Right hindlimb (tissue), 1 donor: ENCODE measurements at places on chromosomes 16 and 17.

- no peak for DNase-seq
These were observed 10.6 kb downstream of the FBXO39 start for GRCh38 chr17:6786618-6787017.

- DNase-seq: no peak
These were observed 1.9 kb upstream of the WWOX start for GRCh38 chr16:78097548-78097947.

DNA sequence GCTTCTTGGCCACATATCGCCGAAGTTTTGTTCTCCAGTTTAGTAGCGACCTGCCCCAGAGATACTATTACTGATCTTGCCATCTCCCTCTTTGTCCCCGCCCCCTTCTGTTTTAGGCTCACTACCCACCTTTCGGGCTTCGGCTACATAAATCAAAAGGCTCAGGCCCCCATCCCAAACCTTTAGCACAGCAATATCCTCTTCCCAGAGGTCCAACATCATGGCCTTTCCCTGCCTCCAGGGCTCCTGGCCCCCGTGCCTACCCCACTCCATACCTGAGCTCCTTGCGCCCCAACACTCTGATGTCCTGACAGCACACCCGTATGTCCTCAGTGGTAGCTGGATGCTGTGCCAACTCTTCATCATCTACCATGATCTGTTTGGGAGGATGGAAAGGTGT, 2.9 kb upstream of the PSMC5 start:
- no peak for DNase-seq

DNA sequence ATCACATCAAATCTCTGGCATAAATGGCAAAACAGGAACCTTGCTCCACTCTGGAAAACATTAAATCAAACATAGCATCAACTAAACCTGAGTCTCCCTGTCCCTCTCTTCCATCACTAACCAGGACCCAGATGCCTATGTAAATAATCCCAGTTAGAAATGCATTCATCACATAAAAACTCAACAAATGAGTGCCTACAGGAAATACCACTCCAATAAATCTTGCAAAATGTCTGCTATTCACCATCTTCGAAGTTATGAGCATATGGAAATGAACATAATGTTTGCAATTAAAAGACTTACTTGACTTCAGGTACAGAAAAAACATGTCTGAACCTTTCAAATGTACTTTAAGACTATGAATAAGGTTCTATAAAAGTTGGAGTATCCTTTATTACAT, 425.0 kb downstream of the CDH11 start:
- no peak for DNase-seq

DNA sequence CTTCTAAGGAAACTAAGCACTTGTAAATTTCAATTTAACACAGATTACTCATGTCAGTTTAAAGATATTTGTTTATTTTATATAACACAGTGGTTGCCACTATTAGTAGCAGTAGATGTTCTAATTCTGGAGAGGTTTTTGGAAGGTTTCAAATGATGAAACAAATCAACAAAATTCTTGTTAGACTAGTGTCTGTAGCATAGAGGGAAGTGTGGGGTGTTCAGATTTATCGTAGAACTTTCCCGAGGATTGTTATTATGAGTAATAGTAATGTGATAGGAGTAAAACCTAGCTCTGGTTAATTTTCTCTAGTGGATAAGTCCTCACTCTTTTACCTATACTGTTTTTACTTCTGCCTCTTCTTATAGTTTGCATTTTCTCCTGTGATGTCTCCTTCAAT, 6.3 kb downstream of the GAN start:
- DNase-seq: no peak

- DNase-seq: no peak
These were observed 85.7 kb downstream of the TIMM22 start for GRCh38 chr17:1082579-1082978.

DNA sequence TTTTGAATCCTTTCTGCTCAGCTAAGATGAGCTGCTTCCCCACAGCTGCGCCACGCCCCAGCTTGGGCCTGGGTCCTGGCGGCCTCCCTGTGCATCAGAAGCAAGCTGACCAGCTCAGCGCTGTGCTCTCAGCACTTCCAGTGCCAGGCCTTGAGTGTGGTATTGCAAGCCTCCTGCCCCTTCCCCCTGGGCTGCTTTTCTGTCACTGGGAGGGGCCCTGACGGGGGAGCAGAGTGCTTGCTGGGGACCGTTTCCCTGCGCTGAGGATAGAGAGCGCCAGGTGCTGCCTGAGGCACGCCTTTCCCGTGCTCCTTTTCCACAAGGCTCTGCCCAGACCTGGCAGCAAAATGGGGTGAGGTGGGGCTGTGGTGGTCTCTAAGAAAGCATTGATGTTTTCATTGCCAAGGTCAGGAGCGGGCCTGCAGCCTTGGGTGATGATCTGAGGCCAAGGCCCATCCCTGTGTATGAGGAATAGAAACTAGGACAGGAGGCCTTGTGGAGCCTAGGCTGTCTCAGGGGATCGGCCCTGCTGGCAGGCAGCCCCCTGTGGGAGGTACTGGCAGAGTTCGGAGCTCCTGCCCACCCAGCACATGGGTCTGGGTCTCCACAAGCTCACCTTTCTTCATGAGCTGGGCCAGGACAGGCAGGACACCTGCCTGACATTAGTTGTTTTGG, 29.7 kb downstream of the POLR3E start:
- no peak for DNase-seq

- DNase-seq: no peak
These were observed 19.5 kb downstream of the UNC13D start for GRCh38 chr17:75824666-75825065.

DNA sequence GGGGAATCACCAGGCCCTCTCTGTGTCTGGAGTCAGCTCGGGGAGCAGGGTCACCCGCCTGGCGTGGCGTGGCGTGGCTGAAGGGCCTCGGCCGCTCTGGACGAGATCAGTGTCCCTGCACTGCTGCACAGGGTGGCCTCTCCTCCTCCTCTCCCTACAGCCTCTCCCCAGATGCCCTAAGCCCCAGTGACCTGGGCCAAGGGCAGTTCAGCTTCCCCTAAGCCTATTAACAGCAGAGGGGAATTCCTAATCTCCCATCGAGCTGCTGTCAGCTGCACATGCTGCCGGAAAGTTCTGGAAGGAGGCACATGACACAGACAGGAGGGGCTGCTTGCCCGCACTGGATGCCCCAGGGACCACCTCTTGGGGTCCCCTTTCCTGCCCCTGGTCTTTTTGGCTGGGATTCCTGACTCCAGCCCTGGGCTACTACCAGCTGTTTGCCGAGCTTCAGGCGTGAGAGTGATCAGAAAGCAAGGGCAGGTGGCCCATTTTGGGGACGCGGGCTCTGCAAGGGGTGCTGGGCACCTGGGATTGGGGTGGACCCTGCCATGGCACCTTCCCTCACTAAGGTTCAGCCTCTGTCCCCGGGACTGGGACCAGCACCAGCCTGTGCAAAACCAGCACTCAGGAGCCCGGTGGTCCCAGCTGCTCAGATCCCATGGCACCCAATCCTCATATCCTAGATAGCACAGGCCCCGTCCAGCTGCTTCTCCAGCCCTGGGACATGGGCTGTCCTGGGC, 794 bp downstream of the PDE6G start:
- peak; percentile 11 for DNase-seq

DNA sequence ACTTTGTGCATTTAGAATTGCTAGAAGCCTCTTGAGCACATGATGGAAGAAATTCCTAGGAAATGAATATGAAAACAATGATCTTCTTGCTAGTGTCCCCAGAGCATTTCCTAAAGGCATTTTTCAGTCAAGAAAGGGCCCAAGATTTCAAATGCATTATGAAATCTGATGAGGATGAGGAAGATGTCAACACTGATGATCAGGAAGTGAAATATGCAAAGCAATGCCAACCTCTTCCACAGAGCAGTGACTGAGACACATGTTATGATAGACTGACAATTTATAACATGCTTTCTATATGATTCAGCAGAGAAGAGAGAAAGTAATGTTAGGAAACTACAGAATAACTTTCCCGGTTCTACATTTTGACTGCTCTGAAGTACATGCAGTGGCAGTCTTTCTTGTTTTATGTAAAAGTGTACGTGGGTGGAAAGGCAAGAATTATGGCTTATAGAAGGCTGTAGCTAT, 859.1 kb upstream of the GOT2 start:
- DNase-seq: no peak

- DNase-seq: no peak
These were observed 15.6 kb upstream of the PDK2 start for GRCh38 chr17:50079334-50080095.

DNA sequence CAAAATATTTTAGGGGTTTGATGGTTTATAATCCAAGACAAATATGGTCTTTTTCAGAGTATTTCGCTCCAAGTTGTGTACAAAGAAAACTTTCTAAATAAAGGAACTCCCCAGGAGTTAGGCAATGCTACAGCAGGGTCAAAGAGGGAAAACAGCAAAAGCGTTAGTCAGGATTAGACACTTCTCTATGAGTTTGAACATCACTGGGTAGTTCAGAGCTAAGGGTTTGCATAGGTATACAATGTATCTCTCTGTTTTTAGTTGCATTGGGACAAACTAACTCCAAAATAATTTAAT, 34.8 kb downstream of the FAM20A start:
- DNase-seq: no peak

- peak; percentile 91 for DNase-seq
These were observed 7.8 kb downstream of the RARA start for GRCh38 chr17:40316571-40317344.

- no peak for DNase-seq
These were observed 5.0 kb downstream of the PIK3R5 start for GRCh38 chr17:8960325-8961140.

- DNase-seq: no peak
These were observed 7.8 kb downstream of the TTYH2 start for GRCh38 chr17:74220946-74221818.

DNA sequence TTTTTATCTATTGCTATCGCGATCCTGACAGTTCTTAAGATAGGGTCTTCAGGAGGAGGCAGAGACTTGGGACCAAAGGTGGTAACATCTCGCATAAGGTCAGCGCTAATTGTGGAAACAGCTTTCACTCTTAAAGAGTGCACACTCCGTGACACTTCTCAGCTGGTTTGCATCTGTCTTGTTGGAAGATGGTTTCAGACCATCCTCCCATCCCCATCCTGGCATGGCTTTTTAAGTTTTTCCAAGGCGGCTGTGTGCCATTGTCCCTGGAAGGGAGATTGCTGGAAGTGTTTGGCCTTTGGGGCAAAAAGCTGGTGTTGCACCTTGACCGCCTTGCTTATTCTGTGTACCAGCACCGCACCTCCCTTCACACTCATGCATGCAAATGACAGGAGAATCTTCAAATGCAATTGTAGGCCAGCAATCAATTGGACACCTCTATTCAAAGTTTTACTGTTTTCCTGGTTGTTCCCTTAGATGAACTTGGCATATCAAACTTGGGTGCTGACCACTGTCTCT, 1.5 kb downstream of the SOCS7 start:
- no peak for DNase-seq

GRCh38 chr17:61411261-61412142, 11.9 kb downstream of the TBX2 start:
- peak; percentile 81 for DNase-seq

DNA sequence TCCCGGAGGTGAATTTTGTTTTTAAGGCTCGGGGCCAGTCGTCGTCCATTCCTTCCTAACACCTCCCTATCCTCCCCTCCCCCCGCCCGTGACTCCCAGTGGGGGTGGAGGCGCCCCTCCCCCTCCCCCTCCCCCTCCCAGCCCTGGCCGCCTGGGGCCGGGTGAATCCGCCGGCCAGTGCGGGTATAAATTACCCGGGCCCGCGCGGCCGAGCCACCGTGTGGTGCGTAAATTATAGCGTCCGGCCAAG, 2.0 kb upstream of the GSE1 start:
- DNase-seq: no peak

GRCh38 chr16:57128771-57129389, 36.5 kb downstream of the CPNE2 start:
- DNase-seq: no peak

GRCh38 chr16:89431158-89431584, 59.2 kb downstream of the ANKRD11 start:
- DNase-seq: no peak

GRCh38 chr17:38584350-38584925, 21.3 kb downstream of the SRCIN1 start:
- no peak for DNase-seq
